ENCODE measurements at places on chromosomes 5 and 9.
A peak's percentile ranks its signal among the peaks of the same experiment; 100 is the strongest.

DNA sequence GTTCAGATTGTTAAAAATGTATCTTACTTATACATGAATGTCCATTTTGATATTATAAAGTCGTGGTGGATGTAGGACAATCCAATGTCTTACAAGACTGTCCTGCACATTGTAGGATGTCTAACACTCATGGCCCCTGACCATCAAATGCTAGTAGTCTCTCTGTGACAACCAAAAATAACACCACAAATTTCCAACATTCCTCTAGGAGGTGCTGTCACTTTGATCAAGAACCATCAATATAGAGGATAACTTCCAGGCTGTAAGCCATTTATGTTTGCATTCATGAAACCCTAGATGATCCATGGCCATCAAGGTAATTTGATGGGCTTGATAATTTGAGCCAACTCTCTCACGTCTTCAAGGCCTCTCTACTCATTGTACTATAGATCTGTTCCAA, 20.5 kb upstream of the ZFR start:
- no peak for DNase-seq

DNA sequence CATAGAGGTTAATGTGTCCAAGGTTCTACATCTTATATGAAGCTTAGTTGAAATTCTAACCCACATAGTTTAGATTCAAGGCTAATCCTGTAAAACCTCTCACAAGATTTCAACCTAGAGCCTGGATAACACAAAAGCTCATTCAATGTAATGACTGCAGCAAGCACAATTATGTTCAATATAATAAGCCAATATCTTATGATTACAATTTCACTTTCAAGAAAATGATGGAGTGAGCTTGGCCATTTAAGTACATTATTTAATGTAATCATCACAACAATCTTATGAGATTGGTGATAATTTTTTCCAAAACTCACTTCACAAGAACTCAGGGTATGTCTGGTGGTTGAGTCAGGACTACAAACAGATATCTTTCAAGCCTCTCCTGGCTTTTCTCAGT, 1140.8 kb upstream of the WWC1 start:
- DNase-seq, result no peak

DNA sequence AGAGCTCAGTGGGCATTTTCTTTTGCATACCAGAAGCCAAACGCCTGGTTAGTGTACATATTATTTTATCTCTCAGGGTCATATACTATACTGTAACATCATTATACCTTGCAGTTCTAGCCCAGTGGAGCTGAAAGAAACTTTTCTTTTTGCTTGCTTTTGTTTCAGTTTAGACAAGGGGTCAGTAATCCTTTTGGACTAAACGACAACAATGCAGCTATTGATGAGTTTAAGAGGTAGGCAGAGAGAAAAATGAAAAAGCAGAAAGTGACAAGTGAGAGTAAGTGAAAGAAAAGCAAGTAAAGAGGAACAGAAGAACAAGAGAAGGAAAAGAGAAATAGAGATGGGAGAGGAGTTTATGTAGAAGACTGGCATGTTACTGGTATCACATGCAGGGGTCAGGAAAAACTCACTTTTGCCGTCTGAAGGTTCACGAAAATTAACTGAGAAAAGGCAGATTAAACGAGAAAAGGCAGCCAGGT, 47.4 kb upstream of the TENT2 start:
- DNase-seq, result no peak

- no peak for DNase-seq
These were observed 13.2 kb downstream of the MACIR start for GRCh38 chr5:103271570-103272289.

GRCh38 chr5:92337772-92338234, 954.7 kb upstream of the ARRDC3 start:
- DNase-seq, result no peak

DNA sequence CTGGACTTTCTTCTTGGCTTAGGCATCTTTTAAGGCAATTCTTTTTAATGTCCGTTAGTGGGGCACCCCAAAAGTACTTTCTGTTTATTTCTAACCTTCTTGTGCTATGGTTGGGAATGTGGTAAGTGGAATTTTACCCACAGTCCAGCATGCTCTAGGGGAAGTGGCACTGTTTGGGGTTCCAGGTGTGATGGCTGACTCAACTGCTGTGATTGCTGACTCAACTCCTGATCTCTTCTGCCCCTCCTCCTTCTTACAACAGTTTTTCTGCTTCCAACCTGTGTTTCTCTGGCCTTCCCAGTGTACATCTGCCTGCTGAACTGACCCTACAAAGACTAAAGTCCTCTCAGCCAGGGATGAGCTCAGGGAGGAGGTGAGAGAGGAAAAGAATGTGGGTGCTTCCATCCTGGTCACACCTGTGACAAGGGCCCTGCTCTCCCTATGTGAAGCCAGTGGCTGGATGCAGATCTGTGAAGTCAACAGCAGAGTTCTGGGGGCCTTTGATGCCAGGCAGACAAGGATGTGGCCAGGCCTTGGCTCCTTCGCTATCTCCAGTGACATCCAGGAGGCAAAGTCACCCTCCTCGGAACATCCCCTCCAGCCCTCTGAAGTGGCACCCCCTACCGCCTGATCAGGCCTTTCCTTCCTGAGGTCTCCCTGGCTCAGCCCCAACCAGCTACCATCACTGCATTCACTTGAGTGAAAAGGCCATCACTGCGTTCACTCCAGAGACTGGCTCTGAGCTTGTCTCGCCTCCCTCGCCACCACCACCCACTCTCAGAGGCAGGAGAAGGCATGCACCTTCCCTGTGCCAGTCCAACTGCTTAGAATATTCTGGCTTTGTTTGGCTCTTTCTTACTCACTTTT, 72.2 kb downstream of the C5orf15 start:
- DNase-seq, result no peak

DNA sequence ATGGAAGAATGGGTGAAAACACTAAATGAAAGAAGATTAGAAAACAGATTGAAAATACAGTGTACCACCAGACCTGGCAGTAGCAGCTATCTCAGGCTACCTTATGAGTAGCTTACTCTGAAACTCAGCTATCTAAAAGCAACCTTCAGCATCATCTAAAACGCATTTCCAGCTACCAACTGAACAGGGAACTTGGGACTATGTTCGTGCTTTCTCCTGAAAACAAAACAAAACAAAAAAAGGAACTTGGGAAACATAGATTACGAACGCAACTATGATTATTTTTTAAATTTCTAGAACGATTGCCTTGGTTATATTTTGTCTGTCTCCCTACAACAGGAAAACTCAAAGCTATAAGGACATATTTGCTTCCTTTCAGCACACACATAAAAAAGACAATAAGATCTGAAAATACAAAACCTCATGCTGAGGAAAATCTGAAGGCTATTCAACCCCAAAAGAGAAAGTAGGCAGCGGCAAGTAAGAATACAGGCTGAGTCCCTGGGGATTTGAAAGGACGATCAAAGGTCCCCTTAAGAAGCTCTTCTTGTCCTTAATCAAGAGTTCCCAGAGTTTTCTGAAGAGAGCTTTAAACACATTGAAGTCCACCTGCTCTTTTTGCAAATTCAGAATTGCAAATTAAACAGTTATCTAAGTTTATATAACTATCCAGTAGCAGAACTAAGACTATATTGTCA, 53.4 kb downstream of the OR2K2 start:
- DNase-seq, result no peak

DNA sequence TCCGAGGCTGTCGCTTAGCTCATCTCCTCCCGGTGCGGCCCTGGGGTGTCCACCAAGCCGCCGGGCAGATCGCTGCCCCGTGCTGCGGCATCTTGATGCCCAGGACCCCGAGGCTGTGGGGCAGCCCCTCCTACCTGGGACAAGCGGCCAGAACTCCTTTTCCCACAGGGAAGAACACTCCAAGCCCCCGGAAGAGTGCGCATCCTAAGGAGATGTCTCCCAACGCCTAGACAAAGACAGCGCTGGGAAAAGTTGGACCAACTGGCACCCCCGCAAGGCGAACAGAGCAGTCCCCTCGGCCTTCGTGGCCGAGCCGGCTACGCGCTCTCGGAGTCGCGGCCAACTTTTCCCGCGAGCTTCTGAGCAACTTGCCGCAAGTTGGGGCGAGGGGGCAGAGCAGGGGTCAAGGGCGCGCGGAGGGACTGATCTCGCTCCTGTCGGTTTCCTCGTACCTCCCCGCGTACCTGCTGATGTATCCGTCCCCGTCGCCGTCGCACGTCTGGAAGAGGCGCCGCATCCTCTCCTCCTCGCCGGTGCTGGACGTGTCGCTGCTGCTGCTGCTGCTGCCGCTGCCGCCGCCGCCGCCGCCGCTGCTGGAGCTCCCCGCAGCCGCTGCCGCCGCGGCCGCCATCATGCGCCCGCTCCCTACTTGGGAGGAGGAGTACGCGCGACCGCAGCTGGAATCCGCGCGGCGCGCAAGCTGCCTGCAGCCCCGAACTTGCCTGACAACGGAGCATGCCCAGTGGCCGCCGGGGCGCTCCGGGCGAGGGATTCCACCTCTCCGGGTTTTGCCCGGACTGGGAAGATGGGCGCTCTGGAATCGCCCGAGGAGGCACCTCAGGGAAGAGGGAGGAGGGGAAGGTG, at the start of gene MCC:
Gene MCC (minus strand): TSS at position 673 of the 864 bp plus-strand sequence.
- DNase-seq, result peak; percentile 43

DNA sequence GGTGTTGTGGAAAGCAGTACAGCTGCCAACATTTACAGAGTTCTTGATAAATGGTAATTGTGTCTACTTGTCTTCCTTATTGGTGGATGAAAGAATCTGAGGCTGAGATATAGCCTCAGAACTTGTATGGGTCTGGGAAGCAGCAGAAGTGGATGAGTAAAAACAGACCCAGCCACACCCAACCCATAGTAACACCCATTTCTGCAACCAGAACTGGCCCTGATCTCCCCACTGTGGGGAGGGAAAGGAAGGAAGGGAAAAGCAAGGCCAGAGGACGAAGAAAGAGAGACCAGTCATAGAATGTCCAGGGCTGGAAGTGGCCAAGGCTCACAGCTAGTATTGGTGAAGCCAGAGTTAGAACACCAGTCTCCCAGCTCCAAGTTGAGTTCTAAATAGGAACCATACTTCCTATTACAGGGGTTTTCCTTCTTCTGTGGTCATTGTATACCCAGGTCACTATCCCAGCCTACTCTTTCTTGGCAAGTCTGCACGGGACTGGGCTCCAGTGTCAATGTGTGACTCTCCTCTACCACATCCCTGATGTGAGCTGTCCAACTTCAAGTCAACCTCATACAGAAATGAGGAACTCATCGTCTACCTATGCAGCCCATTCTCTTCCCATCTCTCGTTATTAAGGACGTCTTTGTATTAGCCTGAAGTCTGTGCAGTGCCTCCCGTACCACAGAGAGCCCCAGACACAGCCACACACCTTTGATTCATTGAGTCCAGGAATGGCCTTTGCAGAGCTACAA, 35.9 kb downstream of the ITK start:
- no peak for DNase-seq

DNA sequence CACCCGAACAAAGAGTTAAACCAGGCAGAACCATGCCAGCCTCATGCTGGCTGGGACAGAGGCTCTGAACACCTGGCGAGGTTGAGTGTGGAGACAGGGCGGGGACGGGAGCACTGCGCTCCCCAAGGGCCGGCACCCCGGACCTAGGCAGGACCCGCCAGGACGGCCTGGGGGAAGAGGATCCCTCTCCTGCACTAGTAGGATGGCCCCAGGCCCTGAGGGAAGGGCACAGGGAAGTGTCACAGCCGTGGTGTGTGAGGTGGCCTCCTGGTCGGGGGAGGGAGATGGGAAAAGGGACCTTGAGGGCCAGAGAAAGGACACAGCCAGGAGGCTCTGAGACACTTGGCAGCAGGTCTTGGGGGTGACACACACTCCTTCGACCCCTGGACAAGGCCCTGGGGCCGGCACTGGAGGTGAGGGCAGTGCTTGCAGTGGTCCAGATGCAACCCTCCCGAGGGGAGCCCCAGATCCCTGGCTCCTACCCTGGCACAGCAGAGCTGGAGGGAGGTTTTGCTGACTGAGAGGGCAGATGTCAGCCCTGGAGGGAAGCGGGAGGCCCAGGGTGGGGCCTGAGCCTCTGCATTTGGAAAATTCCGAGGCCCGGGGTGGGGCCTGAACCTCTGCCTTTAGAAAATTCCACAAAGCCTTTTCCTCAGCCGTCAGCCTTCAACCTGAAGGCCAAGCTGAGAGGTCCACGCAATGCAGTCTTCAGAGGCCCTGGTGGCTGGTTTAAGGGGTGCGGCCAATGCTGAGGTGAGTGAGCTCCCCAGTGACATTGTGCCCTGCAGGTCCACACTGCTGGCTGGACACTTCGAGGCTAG, 24.8 kb upstream of the TERT start:
- DNase-seq, result no peak

GRCh38 chr9:123302348-123303214, 34.2 kb upstream of the STRBP start:
- no peak for DNase-seq

GRCh38 chr5:177440990-177441780, 5.4 kb upstream of the PRR7 start:
- DNase-seq, result peak; percentile 2

DNA sequence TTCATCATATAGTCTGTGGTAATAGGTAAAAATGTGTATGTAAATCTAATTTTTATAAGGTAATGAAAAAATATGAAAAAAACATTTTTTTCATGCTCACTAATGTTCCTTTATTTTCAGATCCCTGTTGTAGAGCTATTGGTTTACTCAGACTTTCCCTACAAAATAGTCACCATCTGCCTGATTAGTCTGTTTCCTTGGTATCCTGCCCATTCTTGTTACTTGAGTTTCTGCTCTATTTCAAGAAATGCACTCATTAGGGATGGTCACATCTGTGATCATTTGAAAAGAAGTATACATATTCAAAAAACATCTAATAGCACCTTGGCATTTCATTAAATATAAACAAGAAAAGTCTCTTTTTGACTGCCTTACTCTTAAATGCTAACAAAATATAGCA, 21.6 kb upstream of the RASA1 start:
- DNase-seq, result no peak

DNA sequence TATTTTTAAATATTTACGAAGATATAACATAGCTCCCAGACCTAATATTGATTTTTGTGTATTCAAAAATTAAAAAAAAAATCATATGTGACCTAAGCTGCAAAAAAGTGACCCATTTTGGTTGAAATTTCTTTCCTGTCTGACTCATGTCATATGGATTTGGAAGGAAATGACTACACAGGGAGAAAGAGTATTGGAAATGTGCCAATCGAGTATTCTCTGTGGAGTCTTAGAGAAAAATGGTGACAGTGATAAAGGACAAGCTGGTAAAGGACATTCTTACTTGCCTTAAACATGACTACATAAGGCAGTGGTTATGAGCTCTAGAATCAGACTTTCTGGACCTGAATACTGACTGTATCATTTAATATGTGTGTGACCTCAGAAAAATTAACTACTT, 262.9 kb upstream of the PTPRD start:
- DNase-seq, result no peak

GRCh38 chr5:34037726-34038125, 5.3 kb downstream of the C1QTNF3 start:
- no peak for DNase-seq

DNA sequence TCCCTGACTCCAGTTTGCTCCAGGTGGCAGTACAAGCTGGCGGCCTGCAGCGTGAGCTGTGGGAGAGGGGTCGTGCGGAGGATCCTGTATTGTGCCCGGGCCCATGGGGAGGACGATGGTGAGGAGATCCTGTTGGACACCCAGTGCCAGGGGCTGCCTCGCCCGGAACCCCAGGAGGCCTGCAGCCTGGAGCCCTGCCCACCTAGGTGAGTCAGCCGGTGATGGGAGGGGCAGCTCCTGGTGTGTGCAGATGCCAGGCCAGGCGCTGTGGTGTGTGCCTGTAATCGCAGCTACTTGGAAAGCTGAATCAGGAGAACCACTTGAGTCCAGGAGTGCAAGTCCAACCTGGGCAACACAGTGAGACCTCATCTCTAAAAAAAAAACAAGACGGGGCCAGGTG, 10.0 kb upstream of the CACFD1 start:
- DNase-seq, result no peak
